Tibial artery (tissue), 4 donors: ENCODE measurements at places on chromosomes 2 and 18.

DNA sequence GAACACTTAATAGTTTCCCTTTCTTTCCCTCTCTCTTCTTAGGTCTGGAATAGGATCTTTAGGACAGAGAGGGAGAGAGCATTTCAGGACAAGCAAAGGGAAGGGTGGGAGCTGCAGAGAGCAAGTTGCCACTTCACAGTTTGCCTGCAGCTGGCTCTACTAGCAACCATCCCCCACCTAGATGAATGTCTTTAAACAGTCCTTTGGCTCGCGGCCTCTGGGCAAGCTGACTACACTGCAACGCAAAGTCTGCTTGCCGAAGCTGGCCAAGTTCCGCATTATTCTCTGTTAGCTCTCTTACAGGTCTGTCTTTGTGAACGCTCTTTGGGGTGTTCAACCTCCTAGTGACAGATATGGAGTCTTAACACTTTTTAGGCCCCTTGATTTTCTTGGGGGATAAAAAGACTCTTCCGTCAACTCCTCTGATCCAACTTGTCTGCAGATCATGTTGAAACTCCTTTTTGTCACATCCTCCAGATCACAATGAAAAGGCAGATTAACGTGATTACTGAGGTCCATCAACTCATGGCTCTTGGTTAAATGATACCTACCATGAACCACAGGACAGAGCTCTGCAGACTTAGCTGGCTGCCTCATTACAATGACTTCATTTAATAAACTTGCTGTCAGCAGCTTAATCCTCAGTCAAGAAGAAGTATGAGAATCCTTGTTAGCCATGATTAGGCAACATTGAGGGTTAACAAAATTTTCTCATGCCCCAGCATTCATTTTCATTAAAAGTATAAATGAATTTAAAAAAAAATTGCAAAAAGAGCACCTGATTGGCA lies 74.6 kb downstream of the SLC4A3 start:
- no peak for DNase-seq

DNA sequence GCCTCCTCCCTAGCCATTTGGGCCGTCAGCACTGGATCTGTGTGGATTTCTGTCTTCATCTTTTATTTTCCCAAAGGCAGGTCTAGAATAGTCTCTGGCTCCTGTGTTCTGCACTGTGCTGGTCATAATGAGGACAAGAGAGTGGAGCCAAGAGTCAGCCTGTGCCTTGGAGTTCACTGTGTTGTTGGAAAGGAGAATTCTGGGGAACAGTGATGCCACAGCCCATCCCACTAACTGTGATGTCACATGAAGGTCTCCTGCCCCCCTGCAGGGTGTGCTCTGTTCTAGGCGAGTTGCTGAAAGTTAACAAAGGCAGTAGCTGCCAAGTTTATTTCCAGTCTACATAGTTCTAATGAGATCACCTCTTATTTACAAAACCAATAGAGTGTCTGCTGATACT lies 248.5 kb downstream of the TPGS2 start:
- DNase-seq: peak; percentile 80

GRCh38 chr2:227479865-227480475 lies 8.0 kb downstream of the AGFG1 start:
- DNase-seq: no peak

- no peak for DNase-seq
These were observed 1443.0 kb downstream of the LRP1B start for GRCh38 chr2:140687825-140688224.

DNA sequence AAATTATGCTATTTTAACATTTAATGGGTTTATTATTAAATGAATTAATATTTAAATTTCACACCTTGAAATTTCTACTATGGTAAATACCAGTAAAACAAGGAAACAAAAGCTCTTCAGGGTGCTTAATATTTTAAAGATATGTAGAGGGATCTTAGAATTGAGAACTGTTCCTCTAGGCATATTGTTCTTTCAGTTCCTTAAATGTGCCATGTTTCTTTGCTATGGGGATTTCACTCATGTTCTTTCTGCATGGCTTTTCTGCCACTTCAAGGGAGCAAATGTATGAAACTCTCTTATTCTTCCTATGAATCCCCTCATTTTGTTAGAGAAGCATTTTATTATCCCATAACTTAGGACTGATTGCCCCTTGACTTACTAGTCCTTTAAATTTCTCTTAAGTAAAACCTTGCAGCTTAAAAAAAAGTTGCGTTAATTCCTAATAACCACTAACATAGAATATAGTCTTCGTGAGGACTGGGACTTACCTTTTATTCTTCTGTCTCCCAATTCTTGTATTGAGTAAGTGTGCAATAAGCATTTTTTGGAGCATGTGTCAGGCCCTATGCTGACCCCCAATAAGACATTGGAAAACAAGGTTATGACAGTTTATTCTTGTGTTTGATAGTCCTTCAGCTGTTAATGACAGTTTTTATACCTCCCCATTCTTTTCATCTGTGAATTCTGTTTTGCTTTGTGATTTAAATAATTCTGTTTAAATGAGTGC lies 95.7 kb downstream of the BIRC6 start:
- DNase-seq: no peak

DNA sequence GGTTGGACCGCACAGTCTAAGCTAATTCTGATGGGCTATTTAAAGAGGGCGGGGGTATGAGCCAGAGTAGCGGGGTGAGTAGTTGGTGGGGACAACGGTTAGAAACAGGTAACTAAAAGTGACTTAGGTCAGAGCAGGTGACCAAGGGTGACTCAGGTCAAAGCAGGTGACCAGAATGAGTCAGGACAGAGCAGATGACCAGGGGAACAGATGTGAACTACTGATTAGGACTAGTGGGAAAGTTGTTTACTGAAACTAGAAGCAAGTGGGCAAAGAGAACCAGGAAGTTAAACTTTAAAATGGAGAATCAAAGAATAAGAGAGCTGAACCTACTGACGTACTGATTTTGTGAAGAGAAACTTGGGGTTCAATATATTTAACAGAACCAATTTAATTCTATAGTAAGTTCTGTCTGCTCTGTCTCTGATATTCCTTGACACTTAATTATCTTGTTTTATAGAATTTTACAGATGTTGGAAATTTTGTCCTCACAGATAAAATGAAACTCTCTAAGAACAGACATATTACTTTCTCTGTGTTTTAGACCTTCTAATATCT lies 7.8 kb upstream of the LRRTM1 start:
- DNase-seq: no peak

DNA sequence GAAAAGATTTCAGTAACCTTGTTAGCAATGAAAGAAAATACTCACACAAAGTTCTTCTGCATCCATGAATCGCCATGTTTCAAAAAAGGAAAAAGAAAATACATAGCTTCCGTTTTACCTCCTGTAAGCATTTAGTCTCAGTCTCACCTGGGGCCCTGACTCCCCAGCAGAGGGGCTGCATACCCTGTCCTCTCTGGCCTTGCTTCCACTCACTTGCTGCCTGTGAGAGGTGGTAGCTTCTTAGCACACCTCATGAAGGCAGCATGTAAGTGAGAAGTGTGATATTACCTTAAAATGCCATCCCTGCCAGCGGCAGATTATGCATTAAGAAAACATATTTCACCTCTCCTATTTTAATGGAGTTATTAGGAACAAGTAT lies 49.3 kb upstream of the ZNF385B start:
- no peak for DNase-seq

- peak; percentile 61 for DNase-seq
These were observed 140.0 kb downstream of the VAPA start for GRCh38 chr18:10053861-10054260.
